ENCODE measurements at places on chromosomes 12 and 14. TPM values are rescaled to one million over a fixed set of nuclear protein-coding genes. Genes with fewer than 3 reads are reported as not detected.

NTF3 gene
- total RNA-seq: not detected

GRCh38 chr14:62301080-62301479 is 538.9 kb downstream of the SNAPC1 start:
- H3K27me3 ChIP-seq: no peaks in the 10 kb centered on the region
- no peak for DNase-seq
- H3K4me3 ChIP-seq: no peak overlapping the region
- no peaks in the 10 kb centered on the region for H3K36me3 ChIP-seq
- H3K27ac ChIP-seq: no peak overlapping the region
- no peaks in the 10 kb centered on the region for H3K4me1 ChIP-seq

KRT73 gene
- 0.29 TPM for total RNA-seq

TEX52 gene
- total RNA-seq: not detected

GRCh38 chr12:39011166-39011565 is 105.8 kb upstream of the CPNE8 start:
- no peak overlapping the region for H3K27ac ChIP-seq
- no peak overlapping the region for H3K4me3 ChIP-seq
- no peaks in the 10 kb centered on the region for H3K4me1 ChIP-seq
- DNase-seq: no peak
- no peaks in the 10 kb centered on the region for H3K27me3 ChIP-seq

SERPINA9 gene
- not detected for total RNA-seq

C12orf60 gene
- 2.7 TPM for total RNA-seq

RESF1 gene
- 76.5 TPM for total RNA-seq

- no peaks in the 10 kb centered on the region for H3K36me3 ChIP-seq
- H3K27ac ChIP-seq: no peak overlapping the region
- peaks cover 8% of the 10 kb centered on the region for H3K27me3 ChIP-seq
- peaks cover 6% of the 10 kb centered on the region for H3K4me1 ChIP-seq
- no peak for DNase-seq
Measured at GRCh38 chr14:104927901-104928300, 3.2 kb downstream of the PLD4 start.

- peak overlapping the region; percentile 90 for H3K4me3 ChIP-seq
- H3K27ac ChIP-seq: peak overlapping the region; percentile 96
- peaks cover 39% of the 10 kb centered on the region for H3K4me1 ChIP-seq
- H3K27me3 ChIP-seq: no peaks in the 10 kb centered on the region
- peaks cover 48% of the 10 kb centered on the region for H3K36me3 ChIP-seq
Measured at GRCh38 chr12:74537126-74537706, 419 bp upstream of the ATXN7L3B start.

DNA sequence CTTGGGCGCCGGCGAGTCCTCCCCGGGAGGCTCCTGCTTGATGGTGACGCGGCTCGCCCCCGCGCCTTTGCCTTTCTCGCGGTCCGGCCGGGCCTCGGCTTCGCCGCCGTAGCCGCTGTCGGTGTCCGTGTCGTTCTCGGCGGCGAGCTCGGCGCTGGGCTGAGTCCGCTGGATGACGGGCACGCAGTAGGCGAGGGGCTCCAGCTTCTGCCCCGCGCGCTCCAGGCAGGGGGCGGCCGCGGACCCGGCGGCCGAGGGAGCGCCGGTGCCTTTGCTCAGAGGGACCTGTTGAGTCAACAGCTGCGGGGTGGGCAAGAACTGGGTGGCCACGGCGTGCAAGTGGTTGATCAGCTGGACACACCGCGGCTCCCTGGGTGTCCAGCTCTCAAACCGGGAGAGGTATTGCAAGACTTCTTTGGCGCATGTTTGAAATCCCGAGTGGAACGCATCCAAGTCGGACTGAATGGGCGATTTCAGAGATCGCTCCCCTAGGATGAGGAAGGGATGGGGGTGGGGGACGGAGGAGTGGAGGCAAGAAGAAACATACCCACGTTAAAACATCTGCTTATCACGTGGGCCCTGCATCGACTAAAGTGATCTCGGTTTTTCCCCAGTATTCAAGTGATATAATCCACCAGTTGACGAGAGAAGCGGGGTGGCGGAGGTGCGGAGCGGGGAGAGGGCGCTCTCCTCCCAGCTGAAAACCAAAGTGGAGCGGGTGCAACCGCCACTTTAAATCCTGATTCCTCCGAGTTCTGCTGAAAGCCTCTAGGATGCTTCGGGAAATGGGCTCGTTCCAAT is 2.0 kb downstream of the BHLHE41 start:
- no peaks in the 10 kb centered on the region for H3K36me3 ChIP-seq
- peak overlapping the region; percentile 78 for H3K4me3 ChIP-seq
- peaks cover 86% of the 10 kb centered on the region for H3K27me3 ChIP-seq
- no peak overlapping the region for H3K27ac ChIP-seq

GRCh38 chr14:81153187-81153586 is 67.6 kb downstream of the GTF2A1 start:
- peaks cover 16% of the 10 kb centered on the region for H3K4me1 ChIP-seq
- H3K4me3 ChIP-seq: no peak overlapping the region
- peak; percentile 6 for DNase-seq
- H3K27ac ChIP-seq: peak overlapping the region; percentile 3

PROX2 gene
- total RNA-seq: 0.87 TPM

DNA sequence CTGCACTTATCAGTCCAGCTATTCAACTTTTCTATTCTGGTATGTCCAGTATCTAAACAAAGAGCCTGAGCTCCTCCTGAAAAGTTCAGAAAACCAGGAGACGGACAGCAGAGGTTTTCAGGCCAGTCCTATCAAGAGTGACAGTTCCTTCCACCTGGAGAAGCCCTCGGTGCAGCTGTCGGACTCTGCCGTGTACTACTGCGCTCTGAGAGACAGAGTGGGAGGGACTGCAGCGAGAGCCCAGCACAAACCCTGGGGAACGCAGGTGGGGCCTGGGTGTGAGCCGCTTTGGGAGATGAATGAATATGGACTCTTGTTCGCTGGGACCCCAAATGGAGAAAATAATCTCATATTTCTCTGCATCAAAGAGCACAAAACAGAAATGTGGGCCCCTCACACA is 329.8 kb upstream of the OR4E1 start:
- peak overlapping the region; percentile 90 for H3K27ac ChIP-seq
- no peaks in the 10 kb centered on the region for H3K27me3 ChIP-seq
- no peak for DNase-seq
- peaks cover 22% of the 10 kb centered on the region for H3K36me3 ChIP-seq
- H3K4me1 ChIP-seq: peaks cover 20% of the 10 kb centered on the region
- peak overlapping the region; percentile 80 for H3K4me3 ChIP-seq

- DNase-seq: no peak
- no peaks in the 10 kb centered on the region for H3K36me3 ChIP-seq
- H3K4me1 ChIP-seq: no peaks in the 10 kb centered on the region
- H3K4me3 ChIP-seq: no peak overlapping the region
Measured at GRCh38 chr14:99688210-99688581, 4.1 kb downstream of the CYP46A1 start.

DNA sequence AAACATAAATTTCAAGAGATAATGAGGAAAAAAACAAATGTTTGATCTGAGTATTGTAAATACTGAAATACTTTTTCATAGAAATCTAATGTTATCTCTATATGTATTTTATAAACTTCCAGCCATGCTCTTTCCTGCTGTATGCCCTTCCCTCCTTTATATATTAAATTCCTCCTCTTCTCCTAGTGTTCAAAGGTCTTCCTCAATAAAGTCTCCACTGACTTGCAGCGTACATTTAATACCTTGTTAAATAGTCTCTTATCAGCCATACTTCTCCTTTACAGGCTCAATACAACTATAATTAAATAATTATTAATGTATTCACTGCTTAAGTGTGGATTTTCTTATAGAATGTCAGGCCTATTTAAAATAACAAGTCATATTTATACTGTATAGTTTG is 26.0 kb downstream of the ERGIC2 start:
- peaks cover 5% of the 10 kb centered on the region for H3K36me3 ChIP-seq
- no peak overlapping the region for H3K27ac ChIP-seq
- no peaks in the 10 kb centered on the region for H3K4me1 ChIP-seq
- DNase-seq: no peak
- H3K4me3 ChIP-seq: no peak overlapping the region

- no peaks in the 10 kb centered on the region for H3K36me3 ChIP-seq
- no peak for DNase-seq
- no peaks in the 10 kb centered on the region for H3K27me3 ChIP-seq
Measured at GRCh38 chr12:66405395-66405794, 103.1 kb downstream of the HELB start.

DNA sequence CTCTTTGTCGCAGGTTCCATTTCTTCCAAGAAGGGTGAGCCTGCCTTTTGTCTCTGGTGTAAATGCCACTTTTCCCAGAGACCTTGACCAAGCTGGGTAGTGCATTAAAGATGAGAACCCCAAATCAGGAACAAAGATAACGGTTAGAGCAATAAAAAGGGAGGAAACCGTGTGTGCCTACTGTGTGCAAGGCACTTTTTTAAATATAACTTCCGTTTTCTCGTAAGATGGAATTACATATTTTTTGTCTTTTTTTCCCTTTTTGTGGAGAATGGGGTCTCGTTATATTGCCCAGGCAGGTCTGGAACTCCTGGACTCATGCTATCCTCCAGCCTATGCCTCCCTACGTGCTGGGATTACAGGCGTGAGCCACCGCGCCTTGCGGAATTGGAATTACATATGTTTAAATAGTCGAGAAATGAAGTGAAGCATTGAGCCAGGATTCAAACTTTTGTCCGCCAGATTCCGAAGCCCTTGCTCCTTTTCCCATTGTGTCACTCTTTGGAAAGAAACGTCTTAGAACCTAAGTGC is 506 bp upstream of the NABP2 start:
- H3K27me3 ChIP-seq: no peaks in the 10 kb centered on the region
- H3K36me3 ChIP-seq: peaks cover 13% of the 10 kb centered on the region
- H3K27ac ChIP-seq: peak overlapping the region; percentile 84
- peak overlapping the region; percentile 100 for H3K4me3 ChIP-seq
- no peak for DNase-seq

- H3K4me1 ChIP-seq: peaks cover 5% of the 10 kb centered on the region
- peak; percentile 47 for DNase-seq
- no peak overlapping the region for H3K27ac ChIP-seq
- H3K36me3 ChIP-seq: no peaks in the 10 kb centered on the region
- peaks cover 72% of the 10 kb centered on the region for H3K27me3 ChIP-seq
Measured at GRCh38 chr12:114662512-114663177, 21.3 kb downstream of the TBX3 start.

- no peaks in the 10 kb centered on the region for H3K27me3 ChIP-seq
- H3K4me3 ChIP-seq: no peak overlapping the region
- DNase-seq: no peak
- no peak overlapping the region for H3K27ac ChIP-seq
- H3K36me3 ChIP-seq: peaks cover 4% of the 10 kb centered on the region
Measured at GRCh38 chr12:28164644-28165275, 25.5 kb upstream of the CCDC91 start.

EML5 gene
- total RNA-seq: 3.3 TPM

CLEC6A gene
- total RNA-seq: not detected

DNA sequence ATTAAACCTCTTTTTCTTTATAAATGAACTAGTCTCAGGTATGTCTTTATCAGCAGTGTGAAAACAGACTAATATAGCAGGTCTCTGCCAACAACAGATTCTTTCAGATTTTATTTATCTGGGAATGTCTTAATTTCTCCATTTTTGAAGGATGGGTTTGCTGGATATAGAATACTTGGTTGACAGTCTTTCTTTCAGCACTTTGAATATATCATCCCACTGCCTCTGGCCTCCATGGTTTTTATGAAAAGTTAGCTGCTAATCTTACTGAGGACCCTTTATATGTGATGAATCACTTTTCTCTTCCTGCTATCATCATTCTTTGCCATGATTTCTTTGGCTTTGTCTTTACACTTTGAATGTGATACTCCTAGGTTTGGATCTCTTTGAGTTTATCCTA is 148.0 kb downstream of the ANO6 start:
- H3K27ac ChIP-seq: no peak overlapping the region
- no peak overlapping the region for H3K4me3 ChIP-seq
- no peaks in the 10 kb centered on the region for H3K27me3 ChIP-seq
- H3K4me1 ChIP-seq: no peaks in the 10 kb centered on the region
- DNase-seq: no peak
- peaks cover 67% of the 10 kb centered on the region for H3K36me3 ChIP-seq

GRCh38 chr12:114684098-114684869 is at the start of gene TBX3:
Gene TBX3 (minus strand): TSS chr12:114684175. CDS start chr12:114683200, 975 bp downstream.
- DNase-seq: peak; percentile 69
- H3K36me3 ChIP-seq: peaks cover 15% of the 10 kb centered on the region
- H3K4me3 ChIP-seq: peak within 1 kb of the TSS; percentile 73
- no peak within 1 kb of the TSS for H3K27ac ChIP-seq

DNA sequence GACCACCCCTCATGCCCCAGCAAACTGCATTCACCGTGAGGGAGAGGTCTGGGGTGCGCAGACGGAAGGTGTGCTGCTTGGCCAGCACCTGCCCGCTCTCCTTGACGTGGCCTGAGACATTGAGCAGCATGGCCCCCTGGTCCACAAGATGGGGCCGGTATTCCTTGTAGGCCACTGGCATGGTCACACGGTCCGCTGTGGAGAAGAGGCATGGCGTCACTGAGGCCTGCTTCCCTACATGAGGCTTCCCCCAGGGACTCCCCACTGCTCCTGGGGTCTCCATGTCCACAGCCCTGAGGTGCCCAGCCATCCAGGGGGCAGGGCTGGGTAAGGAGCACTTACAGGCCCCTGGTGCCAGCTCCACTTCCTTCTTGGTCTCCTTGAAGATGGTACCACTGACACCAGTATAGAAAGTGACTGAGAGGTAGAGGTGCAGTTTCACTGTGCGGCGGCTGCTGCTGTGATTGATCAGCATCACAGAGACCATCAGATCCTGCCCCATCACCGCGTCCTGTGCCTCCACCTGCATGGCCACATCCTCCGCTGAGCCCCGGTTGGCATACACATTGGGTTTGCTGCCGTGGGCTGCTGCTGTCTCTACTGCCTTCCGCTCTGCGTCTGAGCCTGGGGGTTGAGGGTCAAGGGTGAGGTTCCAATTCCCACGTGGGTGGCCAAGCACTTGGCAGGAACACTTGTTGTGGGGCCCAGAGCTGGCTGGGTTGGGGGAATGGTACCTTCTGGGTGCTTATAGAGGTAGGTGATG is 8.2 kb downstream of the TGM1 start:
- no peak overlapping the region for H3K27ac ChIP-seq
- no peak for DNase-seq
- H3K36me3 ChIP-seq: peaks cover 2% of the 10 kb centered on the region
- H3K27me3 ChIP-seq: no peaks in the 10 kb centered on the region

All from activated naive CD8-positive, alpha-beta T cell treated with anti-CD3 and anti-CD28 coated beads for 36 hours (primary cell).